ENCODE measurements at places on chromosomes 5 and 9.

DNA sequence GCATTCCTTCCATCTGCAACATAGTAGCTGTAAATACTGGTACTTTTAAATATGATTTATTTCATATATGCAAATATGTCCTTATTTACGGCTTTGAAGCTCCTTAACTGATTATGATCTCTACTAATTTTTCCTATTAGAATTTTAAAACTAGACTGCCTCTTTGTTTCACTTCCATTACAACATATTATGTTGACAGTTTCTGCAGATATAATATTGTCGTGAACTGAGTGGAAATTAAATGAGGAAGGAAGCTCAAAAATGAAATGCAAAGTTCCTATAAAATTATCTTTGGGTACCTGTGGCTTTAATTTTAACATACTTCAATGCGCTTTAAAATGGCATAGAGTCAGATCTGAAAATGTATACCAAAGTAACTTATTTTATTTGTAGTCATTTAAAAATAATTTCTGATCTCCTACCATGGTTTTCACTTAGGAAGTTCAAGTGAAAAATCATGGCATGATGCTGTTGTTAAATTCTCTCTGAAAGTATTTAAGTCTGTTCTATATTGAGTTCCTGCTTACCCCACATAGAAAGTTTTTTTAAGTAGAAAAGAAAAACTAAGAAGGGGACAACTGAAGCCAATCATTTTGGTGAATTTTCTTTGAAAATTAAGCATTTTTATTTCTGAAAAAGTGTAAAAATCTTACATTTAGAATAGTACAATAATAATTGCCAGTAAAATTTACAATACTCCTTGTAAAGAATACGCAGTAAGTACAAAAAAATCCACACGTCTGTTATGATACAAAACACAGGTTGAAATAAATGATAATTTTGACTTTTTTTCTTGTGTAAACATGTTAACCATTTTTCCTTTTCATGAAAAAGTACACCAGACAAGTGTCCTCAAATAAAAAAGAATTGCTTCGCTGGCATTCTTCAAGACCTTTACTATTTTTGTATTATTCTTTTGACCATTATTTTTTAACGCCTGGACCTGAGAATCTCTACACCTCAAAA lies 2.6 kb downstream of the FOXD1 start:
- no peak for DNase-seq

DNA sequence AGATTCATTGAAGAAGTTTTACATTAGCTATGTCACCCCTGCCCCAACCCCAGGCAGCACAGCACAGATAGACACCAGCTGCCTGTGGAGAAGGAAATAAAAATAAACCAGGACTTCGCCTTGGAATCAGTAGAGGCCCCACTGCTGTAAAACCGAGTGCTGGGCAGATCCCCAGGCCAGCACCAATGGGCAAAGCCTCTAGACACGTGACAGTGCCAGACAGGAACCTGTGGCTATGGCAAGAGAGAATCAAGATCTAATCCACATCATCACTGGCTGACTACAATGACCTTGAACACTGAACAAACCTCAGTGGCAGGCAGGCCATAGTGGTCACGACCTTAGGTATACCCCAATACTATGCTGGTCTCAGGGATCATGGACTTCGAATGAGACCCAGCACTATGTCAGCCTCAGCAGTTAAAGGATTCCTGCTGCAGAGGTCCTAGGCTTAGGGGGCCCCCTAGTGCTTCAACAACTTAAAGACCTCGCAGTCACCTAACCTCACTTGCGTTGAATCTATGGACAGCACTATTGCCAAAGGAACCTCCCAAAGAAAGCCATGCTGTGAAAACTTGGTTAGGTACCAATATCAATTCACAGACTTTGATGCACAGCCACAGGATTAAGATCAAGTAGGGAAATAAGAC lies 2118.6 kb upstream of the C9orf72 start:
- DNase-seq = no peak

GRCh38 chr5:109589986-109590385 lies 99.7 kb upstream of the MAN2A1 start:
- DNase-seq = no peak

DNA sequence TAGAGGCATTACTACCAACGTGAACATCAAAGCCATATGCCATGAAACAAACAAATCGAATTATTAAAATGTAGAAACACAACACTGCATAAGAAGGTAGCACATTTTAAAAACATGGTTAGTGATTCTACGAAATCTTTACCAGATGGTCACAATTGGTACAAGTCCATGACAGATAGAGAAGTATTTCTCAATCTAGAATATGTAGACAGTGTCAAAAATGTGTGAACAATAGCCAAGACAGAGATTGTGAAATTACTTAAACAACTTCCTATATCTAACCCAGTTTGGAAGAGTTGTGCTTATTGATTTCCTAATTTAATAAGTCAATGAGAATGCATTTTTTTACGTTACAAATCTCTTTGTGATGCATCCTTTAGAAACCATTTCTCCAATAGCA lies 1121.6 kb downstream of the MAT2B start:
- no peak for DNase-seq

- DNase-seq = no peak
Measured at GRCh38 chr9:105646879-105647594, 15.2 kb upstream of the TAL2 start.

GRCh38 chr5:80916676-80917075 lies 43.5 kb upstream of the RASGRF2 start:
- DNase-seq = no peak

DNA sequence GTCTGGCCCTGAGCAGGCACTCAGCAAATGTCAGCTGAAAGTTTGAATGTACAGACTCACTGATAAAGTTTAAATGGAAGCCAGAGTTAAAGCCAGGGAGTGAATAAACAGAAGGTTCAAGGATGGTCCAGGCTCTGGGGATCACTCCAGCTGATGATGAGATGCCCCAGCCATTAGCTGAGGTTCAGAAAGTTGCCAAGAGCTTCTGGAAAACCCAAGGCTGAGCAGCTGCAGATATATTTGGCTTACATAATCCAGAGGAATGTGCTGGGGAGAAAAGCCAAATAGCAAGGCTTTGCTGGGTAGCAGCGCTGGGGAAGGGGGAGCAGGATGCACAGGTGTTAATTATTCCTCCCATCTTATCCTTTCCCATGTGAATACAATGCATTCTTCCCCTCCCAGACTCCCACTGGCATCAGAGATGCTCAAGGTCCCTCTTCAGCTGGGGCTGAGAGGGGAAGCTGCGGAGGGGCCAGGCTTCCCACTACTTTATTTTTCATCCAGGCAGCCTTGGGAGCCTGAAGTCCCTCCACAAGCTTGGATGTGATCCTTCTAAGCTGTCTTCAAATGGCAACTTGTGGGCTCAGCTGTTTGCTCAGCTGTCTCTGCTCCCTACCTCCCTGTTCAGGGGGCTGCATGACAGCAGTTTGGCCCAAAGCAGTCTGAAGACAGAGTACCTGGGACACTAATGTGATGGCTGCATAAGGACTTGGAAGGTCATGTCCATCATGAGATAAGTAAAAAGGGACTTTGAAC lies 341.2 kb downstream of the TRIM32 start:
- no peak for DNase-seq

- no peak for DNase-seq
Measured at GRCh38 chr9:75422944-75423522, 334.7 kb downstream of the OSTF1 start.

- no peak for DNase-seq
Measured at GRCh38 chr5:10145923-10146401, 103.7 kb downstream of the ATPSCKMT start.

- no peak for DNase-seq
Measured at GRCh38 chr9:79524266-79524665, 47.5 kb upstream of the TLE4 start.

DNA sequence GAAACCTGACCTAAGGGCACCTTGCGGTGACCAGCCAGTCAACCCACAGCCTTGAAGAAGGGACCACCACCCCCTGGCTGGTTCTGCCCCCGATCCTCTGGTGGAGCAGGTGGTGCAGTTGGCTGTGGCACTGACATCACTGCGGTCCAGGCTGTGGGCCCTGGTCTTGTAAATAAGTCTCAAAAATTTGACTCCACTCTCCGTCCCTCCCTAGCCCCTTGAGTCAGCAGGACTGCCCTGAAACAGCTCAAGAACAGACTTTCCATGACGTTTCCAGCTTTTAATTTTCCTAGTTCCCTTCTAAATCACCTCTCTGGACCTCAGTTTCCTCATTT lies 134.8 kb upstream of the BOD1 start:
- DNase-seq = no peak

- no peak for DNase-seq
Measured at GRCh38 chr9:69175486-69175885, 1.4 kb downstream of the TJP2 start.

- no peak for DNase-seq
Measured at GRCh38 chr5:122929980-122930379, 84.6 kb downstream of the SNX24 start.

DNA sequence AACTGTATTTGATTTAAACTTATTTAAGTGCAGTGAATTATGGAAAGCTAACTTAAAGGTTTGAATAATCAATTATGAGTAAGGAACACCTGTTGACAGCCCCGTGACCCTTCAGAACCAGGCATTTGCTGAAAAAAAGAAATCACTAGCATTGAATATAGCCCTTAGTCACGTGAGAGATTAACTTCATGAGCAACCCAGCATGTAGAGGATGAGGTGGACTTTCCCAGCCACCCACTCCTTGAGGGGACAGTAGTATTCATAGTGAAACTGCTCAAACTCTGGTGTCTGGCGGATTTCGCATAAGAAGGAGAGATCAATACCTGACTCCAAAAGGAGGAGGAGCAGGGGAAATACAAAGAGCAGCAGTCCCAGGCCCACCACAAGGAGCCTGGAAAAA lies 184.8 kb upstream of the RASEF start:
- DNase-seq = no peak

GRCh38 chr5:34627794-34628193 lies 28.3 kb upstream of the RAI14 start:
- DNase-seq = no peak

GRCh38 chr9:80061096-80061495 lies 489.3 kb downstream of the TLE4 start:
- DNase-seq = no peak

GRCh38 chr5:40669606-40670390 lies 9.9 kb upstream of the PTGER4 start:
- DNase-seq = no peak

GRCh38 chr5:3660630-3661029 lies 65.0 kb downstream of the IRX1 start:
- no peak for DNase-seq

DNA sequence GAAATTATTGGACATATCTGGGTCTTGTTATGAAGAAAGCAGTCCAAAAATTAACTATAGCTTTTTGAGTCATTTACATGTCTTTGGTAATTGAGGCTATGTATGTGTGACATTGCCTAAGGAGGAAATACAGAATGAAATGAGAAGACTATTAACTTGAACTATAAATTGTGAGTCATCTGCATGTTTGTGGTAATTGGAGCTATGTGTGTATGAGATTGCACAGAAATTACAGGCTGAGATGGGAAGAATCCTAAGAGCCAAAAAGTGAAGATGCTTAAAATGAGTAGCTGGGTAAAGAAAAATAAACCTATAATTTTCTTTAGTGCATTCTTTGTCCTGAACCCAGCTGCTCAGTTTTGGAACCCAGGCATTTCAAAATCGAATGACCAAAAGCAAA lies 747.6 kb upstream of the EDIL3 start:
- DNase-seq = no peak

DNA sequence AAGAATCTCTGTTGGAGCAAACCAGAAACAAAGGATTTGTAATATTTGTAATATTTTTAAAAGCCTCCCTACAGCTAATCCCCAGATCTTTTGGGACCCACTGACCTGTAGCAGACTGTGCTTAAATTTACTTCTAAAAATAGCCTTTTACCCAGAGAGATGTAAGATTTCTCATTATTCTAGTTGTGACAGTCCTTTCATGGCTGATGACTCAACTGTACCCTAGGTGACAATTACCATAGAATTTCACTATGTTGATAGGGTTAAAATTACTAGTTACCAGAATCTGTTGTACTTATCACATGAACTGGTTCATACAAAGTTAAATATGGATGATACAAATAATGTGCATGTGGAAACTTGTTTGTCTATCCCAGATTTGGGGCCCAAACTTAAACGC lies 543.9 kb upstream of the SEMA6A start:
- no peak for DNase-seq

DNA sequence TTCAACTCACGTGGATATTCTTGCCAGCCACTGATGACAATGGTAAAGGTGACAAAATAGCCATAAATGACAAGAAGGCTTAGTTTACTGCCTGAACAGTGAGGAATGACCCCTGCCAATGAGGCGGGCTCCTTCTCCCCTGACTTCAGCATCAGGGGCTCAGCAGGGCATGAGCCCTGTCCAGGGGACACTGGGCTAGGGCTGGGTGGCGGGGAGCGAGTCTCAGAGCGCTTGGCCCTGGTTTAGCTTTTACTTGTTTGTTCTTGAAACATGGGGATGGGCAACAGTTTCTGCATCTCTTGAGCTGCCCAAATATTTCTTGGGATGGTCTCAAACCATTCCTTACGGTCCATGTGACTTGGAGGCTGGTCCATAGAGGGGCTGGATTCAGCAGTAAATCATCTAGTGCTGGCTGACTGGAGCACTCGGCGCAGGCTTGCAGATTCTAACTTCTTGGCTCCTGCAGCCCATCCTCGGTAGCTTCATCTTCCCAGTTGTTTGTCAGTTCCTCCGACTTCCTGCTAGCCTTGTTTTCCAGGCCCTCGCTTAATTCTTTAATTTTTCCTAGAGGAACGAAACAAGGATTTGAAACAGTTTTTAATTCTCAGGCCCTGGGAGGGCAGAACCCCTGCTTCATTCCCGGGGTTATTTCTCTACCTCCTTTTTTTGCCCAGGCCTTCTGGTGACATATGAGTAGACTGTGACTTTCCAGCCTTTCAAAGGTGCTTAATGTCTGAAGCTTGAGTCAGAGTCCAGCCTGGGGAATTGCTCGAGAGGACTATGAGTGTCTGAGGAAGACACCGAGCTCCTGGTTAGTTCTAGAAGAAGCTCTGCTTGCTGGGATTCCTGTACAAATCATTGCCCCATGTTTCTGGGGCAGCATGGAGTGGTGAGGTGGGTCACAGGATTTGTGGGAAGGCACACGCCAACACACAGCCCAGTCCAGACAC lies 4.5 kb upstream of the HMCN2 start:
- no peak for DNase-seq

- no peak for DNase-seq
Measured at GRCh38 chr5:173217626-173218397, 17.2 kb downstream of the NKX2-5 start.

DNA sequence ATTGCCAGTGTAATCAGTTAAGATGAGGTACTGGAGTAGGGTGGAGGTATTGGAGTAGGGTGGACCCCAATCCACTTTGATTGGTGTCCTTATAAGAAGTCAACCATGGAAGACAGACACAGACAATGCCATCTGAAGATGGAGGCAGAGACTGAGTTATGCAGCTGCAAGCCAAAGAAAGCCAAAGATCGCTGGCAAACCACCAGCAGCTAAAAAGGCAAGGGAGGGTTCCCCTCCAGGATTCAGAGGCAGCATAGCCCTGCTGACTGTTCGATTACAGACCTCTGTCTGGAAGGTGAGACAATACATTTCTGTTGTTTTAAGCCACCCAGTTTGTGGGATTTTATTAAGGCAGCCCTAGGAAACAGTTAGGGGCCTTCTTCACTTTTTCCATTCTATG lies 30.5 kb upstream of the CKMT2 start:
- no peak for DNase-seq

- no peak for DNase-seq
Measured at GRCh38 chr5:41893074-41893851, 10.9 kb upstream of the RIMOC1 start.

GRCh38 chr5:162196351-162196750 lies 128.8 kb downstream of the GABRG2 start:
- no peak for DNase-seq

GRCh38 chr5:144120661-144121180 lies 49.7 kb downstream of the YIPF5 start:
- DNase-seq = no peak

All from stimulated activated CD4-positive, alpha-beta T cell treated with anti-CD3 and anti-CD28 coated beads, Interleukin-12 subunit alpha, Interleukin-12 subunit beta, amount 100 ng/mL, for 4 hours (primary cell).